ENCODE measurements at places on chromosomes 3 and 15. TPM values are rescaled to one million over a fixed set of nuclear protein-coding genes. Genes with fewer than 3 reads are reported as not detected.

Gene TMED3
- 126 TPM for total RNA-seq

Gene EPHB3
- 2.9 TPM for total RNA-seq

Gene LDHAL6B
- not detected for total RNA-seq

Gene EXD1
- not detected for total RNA-seq

Gene ARID3B
- total RNA-seq, result 0.29 TPM

Gene MYEF2
- not detected for total RNA-seq

Gene SPESP1
- total RNA-seq, result 8.1 TPM

Gene ZNF774
- 0.34 TPM for total RNA-seq

Gene TP53BP1
- total RNA-seq, result 40.4 TPM

Gene CEP70
- total RNA-seq, result 9.0 TPM
